Stomach (tissue), 19 donors: ENCODE measurements at places on chromosomes 5 and 9. TPM values are rescaled to one million over a fixed set of nuclear protein-coding genes. Genes with fewer than 3 reads are reported as not detected.

Gene CORO2A
- polyA plus RNA-seq, result 7.3 TPM

Gene PGM5
- 11.9 TPM for polyA plus RNA-seq

Gene COL15A1
- 10.7 TPM for polyA plus RNA-seq

Gene ENTREP1
- polyA plus RNA-seq, result 5.8 TPM

Gene C9orf50
- not detected for polyA plus RNA-seq

Gene PCDHA13
- polyA plus RNA-seq, result not detected

GRCh38 chr9:126626127-126626925 lies 12.6 kb downstream of the LMX1B start:
- H3K27me3 ChIP-seq, result peaks cover 100% of the 10 kb centered on the region
- H3K36me3 ChIP-seq, result no peaks in the 10 kb centered on the region
- peaks cover 34% of the 10 kb centered on the region for H3K4me1 ChIP-seq

DNA sequence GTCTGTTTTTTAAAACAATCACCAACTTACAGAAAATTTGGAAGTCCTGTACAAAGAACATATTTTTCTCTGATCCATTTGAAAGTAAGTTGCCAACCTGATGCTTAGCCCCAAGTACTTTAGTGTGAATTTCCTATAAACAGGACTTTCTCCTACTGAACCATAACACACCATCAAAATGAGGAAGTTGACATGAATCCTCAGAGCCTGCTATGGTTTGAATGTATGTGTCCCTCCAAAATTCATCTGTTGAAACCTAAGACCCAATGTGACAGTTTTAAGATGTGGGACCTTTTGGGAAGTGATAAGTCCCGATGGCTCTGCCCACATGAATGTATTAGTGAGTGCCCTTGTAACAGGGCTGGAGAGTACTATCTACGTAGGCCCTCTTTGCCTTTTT lies 6.4 kb upstream of the ACOT12 start:
- DNase-seq, result no peak
- peaks cover 28% of the 10 kb centered on the region for H3K27me3 ChIP-seq
- no peaks in the 10 kb centered on the region for H3K36me3 ChIP-seq

GRCh38 chr9:126822278-126822677 lies 17.4 kb downstream of the ZBTB43 start:
- DNase-seq, result no peak
- H3K27me3 ChIP-seq, result no peaks in the 10 kb centered on the region
- H3K27ac ChIP-seq, result no peak overlapping the region
- H3K4me1 ChIP-seq, result peaks cover 7% of the 10 kb centered on the region

DNA sequence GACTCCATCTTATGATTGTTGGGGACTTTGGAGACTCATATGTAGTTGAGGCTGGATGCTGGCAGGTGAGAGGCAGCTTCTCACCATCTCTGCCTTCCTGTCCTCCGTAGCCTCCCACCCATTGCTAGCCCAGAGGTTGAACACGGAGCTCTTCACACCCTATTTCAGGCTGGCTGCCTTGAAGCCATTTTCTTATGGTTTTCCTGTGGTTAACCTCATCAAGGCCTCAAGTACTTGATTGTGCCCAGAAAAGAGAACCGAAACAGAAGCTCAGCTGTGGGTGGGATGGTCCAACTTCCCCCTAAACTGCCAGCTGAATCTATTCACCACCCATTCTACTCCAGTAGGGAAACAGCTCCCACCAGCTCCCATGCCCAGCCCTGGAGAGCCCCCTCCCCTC lies 102.9 kb downstream of the LIFR start:
- no peak overlapping the region for H3K27ac ChIP-seq
- H3K36me3 ChIP-seq, result no peaks in the 10 kb centered on the region
- no peaks in the 10 kb centered on the region for H3K4me1 ChIP-seq
- H3K27me3 ChIP-seq, result no peaks in the 10 kb centered on the region
- H3K4me3 ChIP-seq, result no peak overlapping the region

GRCh38 chr9:110105107-110105506 lies 102.9 kb downstream of the C9orf152 start:
- no peaks in the 10 kb centered on the region for H3K36me3 ChIP-seq
- H3K27ac ChIP-seq, result peak overlapping the region; percentile 45
- H3K27me3 ChIP-seq, result no peaks in the 10 kb centered on the region
- H3K4me1 ChIP-seq, result peaks cover 31% of the 10 kb centered on the region
- no peak for DNase-seq

DNA sequence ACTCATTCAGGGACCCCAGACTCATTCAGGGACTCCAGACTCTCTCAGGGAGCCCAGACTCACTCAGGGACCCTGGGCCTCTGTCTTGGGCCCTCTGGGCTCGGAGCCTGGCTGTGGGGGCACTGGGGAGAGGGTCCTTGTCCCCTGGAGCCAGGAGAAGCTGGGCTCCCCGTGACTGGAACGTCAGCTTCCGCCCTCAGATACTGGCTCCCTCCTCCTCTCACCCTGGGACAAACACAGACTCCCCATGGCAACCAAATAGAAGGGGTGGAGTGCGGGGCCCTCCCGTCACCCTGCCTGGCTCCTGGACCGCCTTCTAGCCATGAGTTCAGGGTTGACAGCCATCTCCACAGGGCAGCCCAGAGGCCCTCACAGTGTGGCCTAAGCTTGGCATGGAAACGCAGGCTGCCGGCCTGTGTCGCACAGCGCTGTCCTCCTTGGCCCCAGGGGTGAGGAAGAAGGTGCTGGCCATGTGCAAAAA lies 27.6 kb downstream of the ZDHHC11B start:
- no peak overlapping the region for H3K27ac ChIP-seq
- H3K4me1 ChIP-seq, result peaks cover 39% of the 10 kb centered on the region
- no peaks in the 10 kb centered on the region for H3K27me3 ChIP-seq
- H3K4me3 ChIP-seq, result no peak overlapping the region
- no peaks in the 10 kb centered on the region for H3K36me3 ChIP-seq

DNA sequence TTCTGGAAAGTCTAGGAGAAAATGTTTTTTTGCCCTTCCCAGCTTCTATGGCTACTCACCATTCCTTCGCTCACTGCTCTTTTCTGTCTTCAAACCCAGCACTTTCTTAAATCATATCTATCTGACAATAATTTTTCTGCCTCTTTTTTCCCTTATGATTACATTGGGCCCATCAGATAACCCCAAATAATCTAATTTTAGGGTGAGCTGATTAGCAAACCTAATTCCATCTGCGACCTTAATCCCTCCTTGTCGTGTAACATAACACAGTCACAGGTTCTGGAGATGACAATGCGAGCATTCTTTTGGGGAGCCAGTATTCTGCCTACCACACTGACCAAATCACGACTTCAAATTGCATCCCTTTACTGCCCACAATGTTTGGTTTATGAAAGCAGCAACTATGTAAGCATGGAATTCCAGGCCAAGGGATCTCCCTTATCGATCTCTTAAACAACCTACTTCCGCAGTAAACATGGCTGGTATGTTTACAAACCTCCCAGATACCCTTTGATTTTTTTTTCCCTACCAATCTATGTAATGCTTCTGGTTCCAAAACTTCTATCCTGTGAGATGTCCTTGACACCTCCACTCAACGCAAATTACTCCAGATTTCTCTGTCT lies 2122.2 kb downstream of the MAT2B start:
- H3K4me1 ChIP-seq, result peaks cover 6% of the 10 kb centered on the region
- no peak overlapping the region for H3K4me3 ChIP-seq
- H3K27me3 ChIP-seq, result no peaks in the 10 kb centered on the region
- no peaks in the 10 kb centered on the region for H3K36me3 ChIP-seq

- no peaks in the 10 kb centered on the region for H3K27me3 ChIP-seq
- peaks cover 5% of the 10 kb centered on the region for H3K36me3 ChIP-seq
- DNase-seq, result peak; percentile 92
- H3K27ac ChIP-seq, result peak overlapping the region; percentile 86
These were observed 63.7 kb upstream of the ANGPTL2 start for GRCh38 chr9:127185931-127186781.

GRCh38 chr9:75147638-75148037 lies 59.3 kb downstream of the OSTF1 start:
- no peak overlapping the region for H3K4me3 ChIP-seq
- no peaks in the 10 kb centered on the region for H3K27me3 ChIP-seq
- H3K36me3 ChIP-seq, result peaks cover 70% of the 10 kb centered on the region
- peak overlapping the region; percentile 19 for H3K27ac ChIP-seq
- H3K4me1 ChIP-seq, result no peaks in the 10 kb centered on the region
- peak; percentile 12 for DNase-seq

DNA sequence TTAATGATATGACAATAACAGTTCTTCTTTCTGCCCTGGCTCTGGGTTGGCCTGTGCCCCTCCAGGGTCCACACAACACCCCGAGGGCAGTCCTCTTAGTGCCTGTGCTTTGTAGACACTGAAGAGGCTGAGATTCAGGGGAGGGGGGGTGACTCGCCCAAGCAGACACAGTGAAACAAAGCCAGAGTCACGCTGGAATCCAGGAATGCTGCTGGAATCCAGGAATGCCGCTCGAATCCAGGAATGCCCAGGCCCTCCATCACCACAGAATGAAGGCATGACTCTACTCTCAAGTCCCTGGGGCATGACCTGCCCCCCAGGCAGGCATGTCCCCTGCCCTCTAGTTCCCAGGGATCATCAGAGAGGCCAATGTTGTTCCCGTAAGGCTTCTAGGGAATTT lies 73.1 kb downstream of the LRSAM1 start:
- H3K4me3 ChIP-seq, result no peak overlapping the region
- DNase-seq, result no peak
- H3K27me3 ChIP-seq, result no peaks in the 10 kb centered on the region
- peak overlapping the region; percentile 1 for H3K27ac ChIP-seq
- peaks cover 69% of the 10 kb centered on the region for H3K36me3 ChIP-seq

GRCh38 chr5:134120386-134121138 lies 6.1 kb downstream of the TCF7 start:
- peaks cover 14% of the 10 kb centered on the region for H3K4me1 ChIP-seq
- no peak for DNase-seq
- H3K27ac ChIP-seq, result no peak overlapping the region
- H3K36me3 ChIP-seq, result no peaks in the 10 kb centered on the region
- no peak overlapping the region for H3K4me3 ChIP-seq

DNA sequence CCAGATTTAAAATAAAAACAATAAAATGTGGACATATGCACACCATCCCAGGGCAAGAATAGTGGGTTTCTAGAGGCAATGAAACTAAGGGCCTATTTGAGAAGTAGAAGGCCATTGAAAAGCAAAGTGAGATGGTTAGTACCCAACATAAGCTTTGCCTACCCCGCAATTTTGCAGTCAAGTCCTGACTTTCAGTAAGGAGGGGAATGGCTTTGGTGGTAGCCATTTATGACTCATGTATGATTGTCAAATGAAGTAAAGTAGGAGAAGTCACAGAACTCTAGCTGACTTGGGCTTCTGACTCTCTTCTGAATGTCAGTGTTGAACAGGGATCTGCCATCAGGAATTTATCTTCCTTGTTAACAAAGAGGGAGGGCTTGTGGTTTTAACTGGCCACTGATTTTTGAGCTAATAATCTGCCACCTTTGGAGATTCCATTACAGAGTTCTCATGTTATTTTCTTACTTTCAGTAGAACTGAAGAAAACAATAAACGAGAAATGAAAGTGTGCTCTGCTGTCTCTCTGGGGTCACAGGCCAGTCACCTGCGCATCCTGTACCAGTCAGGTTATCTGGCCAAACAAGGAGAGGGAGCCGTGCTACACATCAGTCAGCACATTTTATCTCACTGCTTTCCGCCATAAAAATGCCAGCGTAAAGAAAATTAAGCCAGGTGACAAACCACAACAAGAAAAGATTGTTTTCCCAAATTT lies 14.3 kb upstream of the SNCAIP start:
- no peaks in the 10 kb centered on the region for H3K27me3 ChIP-seq
- no peak overlapping the region for H3K4me3 ChIP-seq
- H3K4me1 ChIP-seq, result no peaks in the 10 kb centered on the region

DNA sequence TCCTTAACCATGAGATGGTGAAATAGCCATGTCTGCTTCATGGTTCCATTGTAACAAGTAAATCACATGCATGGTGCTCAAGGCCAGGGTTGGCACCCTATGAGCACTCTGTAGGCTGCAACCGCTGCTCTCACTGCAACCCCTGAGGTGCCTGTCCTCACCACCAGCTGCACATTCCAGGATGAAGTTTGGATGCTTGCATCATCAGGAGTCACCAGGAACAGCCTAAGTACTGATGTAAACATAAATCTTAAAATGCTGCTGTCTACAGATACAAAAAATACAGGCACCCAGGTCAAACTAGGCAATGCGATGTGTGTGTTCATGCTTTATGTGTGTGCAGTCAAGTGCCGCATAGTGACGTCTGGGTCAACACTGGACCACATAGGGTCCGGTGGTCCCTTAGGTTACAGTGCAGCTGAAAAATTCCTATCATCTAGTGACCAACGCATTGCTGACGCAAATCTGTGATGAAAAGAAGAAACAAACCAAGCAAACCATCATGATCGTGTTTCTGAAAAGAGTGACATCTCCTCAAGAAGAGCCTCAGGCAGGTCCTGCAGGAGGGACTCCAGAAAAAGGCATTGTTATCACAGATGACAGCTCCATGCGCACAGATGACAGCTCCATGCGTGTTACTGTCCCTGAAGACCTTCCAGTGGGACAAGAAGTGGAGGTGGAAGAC lies 234.8 kb downstream of the AUH start:
- no peak overlapping the region for H3K4me3 ChIP-seq
- no peaks in the 10 kb centered on the region for H3K4me1 ChIP-seq
- no peaks in the 10 kb centered on the region for H3K27me3 ChIP-seq

DNA sequence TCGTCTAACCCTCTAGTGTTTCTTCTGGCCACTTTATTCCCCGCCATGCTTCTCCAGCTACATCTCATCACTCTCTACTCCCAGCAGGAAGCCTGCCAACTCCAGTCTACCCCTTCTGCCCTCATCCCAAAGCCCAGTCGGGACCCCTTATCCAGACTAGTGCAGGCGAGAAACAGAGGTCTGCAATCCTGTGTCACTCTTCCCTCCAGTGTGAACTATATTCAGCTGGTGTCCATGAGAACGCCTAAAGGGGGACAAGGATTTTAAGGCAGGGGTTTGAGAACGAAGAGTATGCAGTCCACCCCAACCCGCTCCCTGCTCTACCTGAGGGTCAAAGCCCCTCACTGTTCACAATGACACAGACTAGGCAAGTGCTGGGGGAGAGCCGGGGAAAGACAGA lies 41.7 kb upstream of the GABRP start:
- no peak overlapping the region for H3K4me3 ChIP-seq
- peaks cover 29% of the 10 kb centered on the region for H3K4me1 ChIP-seq
- H3K27me3 ChIP-seq, result peaks cover 7% of the 10 kb centered on the region

- peaks cover 11% of the 10 kb centered on the region for H3K27me3 ChIP-seq
- no peak overlapping the region for H3K27ac ChIP-seq
- H3K4me1 ChIP-seq, result no peaks in the 10 kb centered on the region
- no peaks in the 10 kb centered on the region for H3K36me3 ChIP-seq
- no peak overlapping the region for H3K4me3 ChIP-seq
These were observed 75.3 kb upstream of the IL12B start for GRCh38 chr5:159405611-159406031.

DNA sequence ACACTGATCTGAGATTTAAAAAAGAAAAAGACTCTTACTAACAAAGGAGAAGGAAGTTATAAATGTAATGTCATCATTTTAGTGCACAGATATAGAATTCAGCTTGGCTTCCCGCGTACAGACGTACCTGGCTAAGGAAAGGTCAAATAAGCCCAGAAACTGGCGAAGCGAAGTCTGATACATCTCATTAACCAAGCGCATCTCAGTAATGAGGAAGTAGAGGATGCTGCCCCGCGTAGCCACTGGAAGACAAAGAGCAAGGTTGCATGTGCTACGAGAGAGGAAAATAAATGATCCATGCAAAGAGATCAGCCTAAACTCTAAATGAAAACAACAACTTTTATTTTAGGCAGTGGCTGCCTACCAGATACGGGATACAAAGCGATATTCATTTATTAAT lies 208.8 kb downstream of the DNAH5 start:
- H3K4me1 ChIP-seq, result no peaks in the 10 kb centered on the region
- no peaks in the 10 kb centered on the region for H3K36me3 ChIP-seq
- no peak for DNase-seq
- H3K4me3 ChIP-seq, result no peak overlapping the region
- no peaks in the 10 kb centered on the region for H3K27me3 ChIP-seq

GRCh38 chr9:76530458-76531110 lies 71.6 kb downstream of the GCNT1 start:
- no peaks in the 10 kb centered on the region for H3K36me3 ChIP-seq
- no peaks in the 10 kb centered on the region for H3K27me3 ChIP-seq
- peaks cover 22% of the 10 kb centered on the region for H3K4me1 ChIP-seq
- peak overlapping the region; percentile 33 for H3K27ac ChIP-seq
- no peak overlapping the region for H3K4me3 ChIP-seq
